ENCODE measurements at places on chromosomes 4 and X. TPM values are rescaled to one million over a fixed set of nuclear protein-coding genes. Genes with fewer than 3 reads are reported as not detected.

RHOXF2 gene
- total RNA-seq, result not detected

TCEAL5 gene
- total RNA-seq, result not detected

MAGEC2 gene
- not detected for total RNA-seq

H2BW2 gene
- not detected for total RNA-seq

PLRG1 gene
- 57.9 TPM for total RNA-seq

MUC7 gene
- not detected for total RNA-seq

MND1 gene
- total RNA-seq, result 46.9 TPM

GAGE12J gene
- not detected for total RNA-seq

RTL9 gene
- not detected for total RNA-seq

NXF2 gene
- not detected for total RNA-seq

F11 gene
- not detected for total RNA-seq

SMARCA1 gene
- not detected for total RNA-seq

F8A3 gene
- total RNA-seq, result 4.5 TPM

HPGDS gene
- total RNA-seq, result not detected

RBM46 gene
- not detected for total RNA-seq

PDE6B gene
- not detected for total RNA-seq

INTU gene
- total RNA-seq, result not detected

SORBS2 gene
- total RNA-seq, result not detected

FDCSP gene
- not detected for total RNA-seq

DMD gene
- not detected for total RNA-seq

ESX1 gene
- total RNA-seq, result not detected

TEX13D gene
- 2.0 TPM for total RNA-seq

IL13RA2 gene
- not detected for total RNA-seq

NDNF gene
- total RNA-seq, result not detected

HPSE gene
- total RNA-seq, result 0.11 TPM
